Non-pigmented ciliary epithelial cell (primary cell): ENCODE measurements at places on chromosomes 1 and 21.

GRCh38 chr1:11731691-11732283 is 4.1 kb upstream of the AGTRAP start:
- DNase-seq = no peak

GRCh38 chr21:18387994-18388393 is 15.6 kb downstream of the TMPRSS15 start:
- no peak for DNase-seq

DNA sequence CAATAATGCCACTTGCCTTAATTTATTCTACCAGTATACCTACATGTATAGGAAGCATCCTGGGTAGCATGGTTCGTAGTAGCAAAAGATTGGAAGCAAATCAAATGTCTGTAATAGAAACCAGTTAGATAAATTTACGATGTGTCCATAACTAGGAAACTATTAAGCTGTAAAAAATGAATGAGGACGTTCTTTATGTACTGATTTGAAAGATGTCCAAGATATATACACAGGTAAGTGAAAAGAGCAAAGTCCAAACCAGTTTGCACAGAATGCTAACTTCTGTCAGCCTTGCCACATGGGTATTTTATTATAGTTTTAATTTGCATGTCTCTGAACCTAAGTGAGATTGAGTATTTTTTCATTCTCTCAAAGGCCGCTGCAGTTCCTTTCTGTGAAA is 251.8 kb upstream of the IRF2BP2 start:
- DNase-seq = no peak

DNA sequence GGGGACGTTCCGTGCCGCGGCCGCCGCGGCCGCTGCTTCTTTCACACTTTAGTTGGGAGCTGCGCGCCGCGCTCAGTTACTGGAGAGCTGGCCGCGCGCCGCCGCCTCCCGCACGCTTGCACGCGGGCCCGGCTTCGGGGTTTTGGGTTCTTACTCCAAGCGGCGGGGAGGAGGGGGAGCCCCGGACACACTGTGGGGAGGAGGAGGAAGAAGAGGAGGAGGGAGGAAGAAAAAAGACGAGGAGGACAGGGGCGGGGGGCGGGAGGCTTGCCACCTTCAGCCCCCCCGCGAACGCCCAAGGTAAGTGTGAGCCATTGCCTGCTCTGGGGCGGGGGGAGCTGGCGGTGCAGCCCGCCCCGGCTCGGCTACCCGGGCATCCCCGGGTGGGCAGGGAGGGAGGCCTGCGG is 243 bp downstream of the C1orf21 start:
- no peak for DNase-seq

DNA sequence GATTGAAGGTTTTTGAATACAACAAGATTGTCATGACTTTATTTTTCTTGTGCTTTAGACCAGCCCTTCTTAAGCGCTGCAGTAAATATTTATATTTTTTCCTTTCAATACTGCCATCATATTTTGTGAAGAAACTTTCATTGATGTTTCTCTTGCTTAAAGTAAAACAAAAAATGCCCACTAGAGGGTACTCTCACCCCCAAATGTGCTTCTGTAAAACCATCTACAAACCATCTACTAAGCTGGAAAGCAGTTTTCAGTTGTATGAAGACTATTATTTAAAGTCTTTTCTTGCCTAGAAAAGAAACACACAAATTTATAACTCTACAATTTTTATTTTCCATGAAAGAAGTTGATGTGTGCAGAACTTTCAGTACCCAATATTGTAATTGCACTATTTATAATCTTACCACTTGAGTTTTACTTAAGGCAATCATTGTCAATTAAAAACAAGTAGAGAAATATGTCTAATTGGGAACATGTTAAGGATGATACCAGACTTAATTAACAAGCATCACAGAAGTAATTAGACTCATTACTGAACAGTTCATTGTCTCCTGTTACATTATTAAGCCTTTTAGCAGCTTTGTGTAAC is 10.7 kb downstream of the LEPR start:
- no peak for DNase-seq

GRCh38 chr1:201108614-201109013 is 3.6 kb downstream of the CACNA1S start:
- no peak for DNase-seq
